Inflammatory macrophage (primary cell): ENCODE measurements at places on chromosomes 16 and 17.

GRCh38 chr16:25585526-25585925 is 106.2 kb upstream of the HS3ST4 start:
- no peak for DNase-seq

GRCh38 chr17:17812211-17813054 is 24.4 kb downstream of the SREBF1 start:
- peak; percentile 52 for DNase-seq

GRCh38 chr17:48181653-48182052 is 74.1 kb downstream of the SNX11 start:
- no peak for DNase-seq

- no peak for DNase-seq
Observed at GRCh38 chr17:51685287-51685909, 425.1 kb downstream of the UTP18 start.

GRCh38 chr17:1486802-1487695 is 5.4 kb downstream of the MYO1C start:
- peak; percentile 22 for DNase-seq
